ENCODE measurements at places on chromosomes 12 and 14.

GRCh38 chr12:57049119-57049446, 846 bp downstream of the MYO1A start:
- no peak for DNase-seq

DNA sequence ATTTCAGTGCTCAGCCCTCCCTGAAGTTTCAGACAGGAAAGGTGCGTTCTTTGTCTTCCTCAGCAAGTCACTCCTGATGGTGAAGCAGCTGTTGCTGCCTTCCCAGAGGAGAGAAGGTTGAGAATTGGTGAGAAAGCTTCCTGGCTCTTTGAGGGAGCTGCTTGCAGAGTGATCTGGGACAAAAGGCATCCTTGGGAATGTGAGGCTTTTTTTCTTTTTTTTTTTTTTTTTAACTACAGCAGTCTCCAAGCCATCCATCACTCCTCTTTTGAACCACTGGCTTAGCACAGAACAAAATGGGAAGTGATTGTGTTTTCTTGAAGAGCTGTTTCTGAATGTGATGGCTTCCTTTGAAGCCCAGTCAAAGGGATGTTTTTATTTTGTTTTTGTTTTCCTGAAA, 120.4 kb upstream of the LRIG3 start:
- no peak for DNase-seq

- no peak for DNase-seq
These were observed 3.5 kb downstream of the EPYC start for GRCh38 chr12:91001306-91001705.

DNA sequence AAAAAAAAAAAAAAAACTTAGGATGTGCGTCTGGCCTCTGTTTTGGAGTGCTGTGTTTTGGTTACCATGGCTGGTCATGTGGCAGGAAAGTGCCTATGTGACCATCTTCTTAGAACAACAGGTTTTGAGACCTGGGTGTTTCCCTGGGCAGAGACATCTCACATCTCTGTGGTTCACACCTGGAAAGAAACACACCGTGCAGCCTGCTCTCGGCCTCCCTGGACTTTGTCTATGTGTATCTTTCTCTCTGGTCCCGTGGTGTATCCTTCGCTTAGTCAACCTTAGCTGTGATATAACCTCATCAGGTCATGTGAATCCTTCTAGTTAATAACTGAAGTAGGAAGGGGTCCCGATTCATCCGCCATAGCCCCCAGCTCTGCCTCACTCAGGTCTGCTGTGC, 22.6 kb downstream of the ACADS start:
- DNase-seq, result no peak

- DNase-seq, result no peak
These were observed 25.0 kb upstream of the HIGD1C start for GRCh38 chr12:50927356-50927755.

DNA sequence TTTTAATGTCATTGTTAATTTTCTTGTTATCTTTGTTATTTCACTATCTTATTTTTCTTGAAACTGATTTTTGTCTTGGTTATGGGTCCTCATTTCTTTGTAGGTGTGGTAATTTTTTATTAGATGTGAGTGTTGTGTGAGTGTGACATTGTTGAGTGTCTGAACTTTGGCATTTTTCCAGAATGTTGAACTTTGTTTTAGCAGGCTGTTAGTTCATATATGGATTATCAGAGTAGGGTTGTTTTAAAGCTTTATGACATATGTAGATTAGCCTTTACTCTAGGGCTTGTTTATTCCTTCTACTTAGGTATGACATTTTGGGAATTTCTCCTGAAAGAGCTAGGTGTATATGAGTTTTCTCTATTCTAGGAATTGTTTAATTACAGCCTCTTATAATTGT, 103.9 kb downstream of the ARID2 start:
- DNase-seq, result no peak

GRCh38 chr14:61753631-61754030, 8.6 kb upstream of the SNAPC1 start:
- DNase-seq, result no peak

- DNase-seq, result no peak
These were observed 265.8 kb upstream of the FLRT2 start for GRCh38 chr14:85263916-85264675.

GRCh38 chr14:51284241-51284640, 44.2 kb downstream of the TMX1 start:
- no peak for DNase-seq

- DNase-seq, result no peak
These were observed 170.6 kb upstream of the STXBP6 start for GRCh38 chr14:25220514-25220913.

GRCh38 chr12:25194214-25194613, 746 bp downstream of the DNAI7 start:
- DNase-seq, result peak; percentile 13

DNA sequence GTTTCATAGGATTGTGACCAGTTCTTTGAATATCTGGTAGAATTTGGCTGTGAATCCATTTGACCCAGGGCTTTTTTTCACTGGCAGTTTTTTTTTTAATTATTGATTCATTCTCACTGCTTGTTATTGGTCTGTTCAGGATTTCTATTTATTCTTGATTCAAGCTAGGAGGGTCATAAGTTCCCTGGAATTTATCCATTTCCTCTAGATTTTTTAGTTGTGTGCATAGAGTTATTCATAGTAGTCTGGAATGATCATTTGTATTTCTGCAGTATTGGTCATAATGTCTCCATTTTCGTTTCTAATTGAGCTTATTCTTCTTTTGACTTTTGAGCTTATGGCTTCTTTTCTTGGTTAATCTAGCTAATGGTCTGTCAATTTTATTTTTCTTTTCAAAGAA, 291.6 kb downstream of the AKAP6 start:
- DNase-seq, result no peak

- DNase-seq, result no peak
These were observed 1.9 kb downstream of the RAD51AP1 start for GRCh38 chr12:4540638-4541037.

DNA sequence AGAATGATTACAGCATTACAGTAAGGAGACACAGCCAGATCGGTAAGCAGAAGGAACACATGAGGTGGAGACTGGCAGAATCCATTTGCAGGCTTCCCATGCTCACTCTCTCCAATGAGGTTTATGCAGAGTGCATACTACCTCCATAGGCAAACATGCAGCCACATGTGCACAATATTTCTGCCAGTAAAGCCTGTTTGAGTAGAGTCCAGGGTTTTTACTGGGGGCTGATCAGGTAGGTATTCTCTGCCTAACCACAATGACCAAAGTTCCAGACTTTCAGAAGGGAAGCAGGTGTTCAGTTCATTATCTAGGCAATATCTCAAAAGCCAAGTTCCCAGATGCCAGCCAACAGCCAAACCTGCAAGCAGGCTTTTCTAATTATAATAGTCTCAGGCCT, 31.1 kb downstream of the INTS13 start:
- no peak for DNase-seq

DNA sequence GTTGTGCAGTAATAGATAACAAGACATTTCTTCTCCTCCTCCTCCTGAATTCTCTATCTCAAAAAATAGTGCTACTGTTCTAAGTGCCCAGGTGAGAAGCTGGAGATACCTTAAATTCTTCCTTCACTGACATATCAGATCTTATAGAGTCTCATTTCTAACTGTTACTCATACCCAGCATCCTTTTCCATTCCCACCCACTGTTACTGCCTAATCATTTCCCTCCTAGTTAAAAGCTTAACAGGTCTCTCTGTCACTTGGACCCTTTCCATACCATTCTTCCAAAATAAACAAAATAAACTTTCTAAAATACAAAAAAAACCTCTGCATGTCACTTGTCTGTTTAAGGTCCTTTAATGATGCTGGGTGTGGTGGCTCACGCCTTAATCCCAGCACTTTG, 124.4 kb downstream of the VEZT start:
- no peak for DNase-seq

DNA sequence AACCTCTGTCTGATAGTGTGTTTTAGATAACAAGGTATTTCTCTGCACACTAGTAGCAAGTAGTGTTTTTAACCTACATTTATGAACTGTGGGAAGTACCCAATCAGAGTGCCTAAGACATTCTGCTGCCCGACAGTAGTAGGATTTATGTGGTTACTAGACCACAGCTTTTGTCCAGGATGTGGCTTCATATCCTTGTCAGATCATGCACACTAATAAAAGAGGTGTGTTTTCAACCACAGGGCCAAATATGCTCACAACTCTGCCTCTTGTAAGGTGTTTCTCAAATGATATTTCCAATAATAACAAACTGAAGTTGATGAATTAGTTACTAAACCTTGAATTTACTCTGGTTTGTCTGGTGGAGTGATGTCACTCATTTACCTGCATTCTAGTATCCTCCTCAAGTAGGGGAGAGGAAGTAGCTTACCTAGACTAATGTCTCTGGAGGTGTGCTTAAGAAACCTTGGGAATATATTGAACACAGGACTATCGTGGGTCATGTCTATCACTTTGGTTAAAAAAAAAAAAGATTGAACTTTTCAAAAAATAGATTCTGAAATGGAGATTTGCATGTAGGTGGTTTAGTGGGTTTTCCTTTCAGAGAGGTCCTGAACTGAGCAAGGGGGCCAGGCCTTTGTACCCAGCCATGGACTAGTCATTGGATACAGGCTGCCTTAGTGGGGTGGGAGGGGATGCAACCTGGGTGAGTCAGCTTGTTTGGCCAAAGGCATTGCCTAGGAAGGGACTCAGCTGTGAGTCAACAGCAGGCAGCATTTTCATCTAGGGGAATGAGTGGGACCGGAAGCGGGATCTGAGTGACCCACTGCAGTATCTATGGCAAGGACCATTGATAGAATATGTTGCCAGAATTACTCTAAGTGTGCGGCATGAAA, 14.1 kb downstream of the FBXW8 start:
- no peak for DNase-seq

GRCh38 chr12:92928421-92928961, 604 bp downstream of the EEA1 start:
- DNase-seq, result peak; percentile 52

- DNase-seq, result no peak
These were observed 43.9 kb upstream of the ATP23 start for GRCh38 chr12:57897286-57897974.

- no peak for DNase-seq
These were observed 418 bp downstream of the AMN1 start for GRCh38 chr12:31728289-31728916.

DNA sequence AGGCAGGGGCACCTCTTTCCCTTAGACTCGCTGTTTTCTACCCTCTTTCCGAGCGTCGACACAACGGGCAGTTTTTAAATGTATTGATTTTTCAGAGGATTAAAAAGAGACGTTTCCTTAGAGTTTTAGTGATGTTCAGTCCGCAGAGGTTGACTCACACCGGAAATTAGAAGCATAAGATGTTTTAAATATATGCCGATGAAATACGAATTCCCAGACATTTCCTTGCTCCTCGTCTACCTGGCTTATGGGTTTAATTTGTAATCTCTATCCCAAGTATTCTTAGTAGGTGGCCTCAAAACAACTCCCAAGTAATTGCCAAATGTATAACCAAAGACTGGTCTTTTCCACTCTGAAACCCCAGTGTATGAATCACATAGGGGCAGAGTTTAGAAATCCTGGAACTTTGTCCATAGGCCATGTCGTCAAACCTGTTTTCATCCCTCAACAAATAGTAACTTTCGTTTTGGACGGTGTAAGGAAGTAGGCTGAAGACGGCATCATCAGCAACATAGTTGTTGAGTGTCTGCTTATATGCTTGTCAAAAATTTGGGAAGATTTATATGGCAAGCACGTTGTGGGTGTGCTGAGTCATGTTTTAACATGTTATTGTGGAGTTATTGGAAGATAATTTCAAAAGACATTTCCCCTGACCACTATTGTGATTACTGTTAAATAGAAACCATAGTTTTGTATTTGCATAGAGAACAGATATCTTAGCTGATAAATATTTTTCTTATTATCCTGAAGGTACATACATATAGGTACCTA, 824 bp downstream of the TBK1 start:
- DNase-seq, result no peak

- DNase-seq, result no peak
These were observed 134.9 kb downstream of the SLC5A8 start for GRCh38 chr12:101074940-101075680.

- DNase-seq, result no peak
These were observed 71.7 kb downstream of the KCNC2 start for GRCh38 chr12:75137896-75138295.

DNA sequence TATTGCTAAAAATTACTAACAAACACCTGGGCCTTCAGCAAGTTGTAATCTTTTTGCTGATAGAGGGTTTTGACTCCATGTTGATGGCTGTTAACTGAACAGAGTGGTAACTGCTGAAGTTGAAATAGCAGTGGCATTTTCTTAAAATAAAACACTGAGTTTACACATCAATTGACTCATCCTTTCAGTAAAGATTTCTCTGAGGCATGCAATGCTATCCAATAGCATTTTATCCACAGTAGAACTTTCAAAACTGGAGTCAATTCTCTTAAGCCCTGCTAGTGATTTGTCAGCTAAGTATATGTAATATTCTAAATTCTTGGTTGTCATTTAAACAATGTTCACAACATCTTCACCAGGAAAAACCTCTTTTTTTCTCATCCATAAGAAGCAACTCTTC, 59.5 kb downstream of the CMAS start:
- DNase-seq, result no peak

DNA sequence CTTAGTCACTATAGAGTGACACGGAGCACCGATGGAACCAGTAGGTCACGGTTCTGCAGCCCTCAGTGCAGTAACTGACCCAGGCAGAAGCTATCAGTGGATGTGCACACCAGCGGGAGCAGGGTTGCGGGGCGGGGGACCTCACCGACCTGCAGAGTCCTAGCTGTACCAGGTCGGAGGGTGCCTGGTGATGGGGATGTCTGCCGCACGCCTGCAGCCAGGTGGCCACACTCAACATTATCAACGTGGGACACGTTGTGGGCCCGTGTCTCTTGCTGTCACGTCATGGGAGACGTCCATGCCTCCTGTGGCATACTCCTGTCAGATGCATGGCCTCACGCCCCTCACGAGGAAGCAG, 55.2 kb downstream of the ADGRD1 start:
- DNase-seq, result no peak

DNA sequence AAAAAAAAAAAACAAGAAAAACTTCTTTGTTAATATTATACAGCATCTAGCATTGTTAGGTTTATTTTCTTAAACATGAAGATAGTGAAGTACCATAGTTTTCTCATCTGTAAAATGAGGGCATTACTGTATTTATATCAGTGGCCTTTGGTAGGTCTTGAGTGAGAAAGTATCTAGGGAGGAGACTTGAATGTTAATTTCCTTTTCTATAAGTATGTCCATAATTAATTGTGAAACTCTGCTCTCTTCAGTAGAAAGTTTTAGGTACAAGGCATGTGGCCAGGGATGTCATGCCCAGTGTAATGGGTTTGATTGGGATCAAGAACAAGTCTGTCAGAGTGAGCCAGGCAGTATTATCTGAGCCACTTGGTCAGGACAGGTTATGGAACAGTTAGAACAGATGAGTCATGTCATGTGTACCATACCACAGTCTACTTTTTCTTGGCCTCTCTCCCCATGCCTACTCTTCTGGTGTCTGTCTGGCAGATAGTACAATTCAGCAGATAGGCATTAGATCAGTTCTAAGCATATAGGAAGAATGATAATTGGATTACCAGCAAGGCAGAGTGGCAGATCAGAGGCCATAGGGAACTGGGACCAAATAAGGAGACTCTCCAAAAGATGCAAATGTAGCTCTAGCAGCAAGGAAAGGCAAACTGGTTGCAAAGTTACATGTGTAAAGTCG, 30.4 kb downstream of the FBXO34 start:
- no peak for DNase-seq

GRCh38 chr12:23950775-23951451, 1.4 kb upstream of the SOX5 start:
- DNase-seq, result no peak

All from hippocampal formation (tissue), 2 donors.